ENCODE measurements at places on chromosomes 5 and 9. TPM values are rescaled to one million over a fixed set of nuclear protein-coding genes. Genes with fewer than 3 reads are reported as not detected.

DNA sequence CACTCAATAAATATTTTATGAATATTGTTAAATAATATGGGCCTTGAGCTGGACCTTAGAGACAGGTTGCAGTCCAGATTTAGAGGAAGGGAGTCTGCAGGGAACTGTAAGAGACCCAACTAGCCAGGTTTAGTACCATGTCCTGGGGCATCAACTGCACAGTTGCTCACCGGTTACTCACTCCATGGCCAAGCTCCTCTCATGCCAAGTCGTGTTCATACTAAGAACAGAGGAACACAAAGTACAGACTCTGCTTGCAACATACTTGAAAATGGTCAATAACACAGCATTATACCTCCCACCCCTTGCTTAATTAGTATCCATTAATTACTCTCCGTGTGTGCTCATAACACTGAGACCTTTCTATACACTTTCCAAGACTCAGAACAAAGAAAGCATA is 317.6 kb upstream of the PIK3R1 start:
- DNase-seq = no peak

PFN3 gene
- not detected for total RNA-seq

GRCh38 chr5:72937517-72938061 is 18.3 kb upstream of the FCHO2 start:
- no peak for DNase-seq

FAM221B gene
- not detected for total RNA-seq

TTLL11 gene
- total RNA-seq = 16.0 TPM

DNA sequence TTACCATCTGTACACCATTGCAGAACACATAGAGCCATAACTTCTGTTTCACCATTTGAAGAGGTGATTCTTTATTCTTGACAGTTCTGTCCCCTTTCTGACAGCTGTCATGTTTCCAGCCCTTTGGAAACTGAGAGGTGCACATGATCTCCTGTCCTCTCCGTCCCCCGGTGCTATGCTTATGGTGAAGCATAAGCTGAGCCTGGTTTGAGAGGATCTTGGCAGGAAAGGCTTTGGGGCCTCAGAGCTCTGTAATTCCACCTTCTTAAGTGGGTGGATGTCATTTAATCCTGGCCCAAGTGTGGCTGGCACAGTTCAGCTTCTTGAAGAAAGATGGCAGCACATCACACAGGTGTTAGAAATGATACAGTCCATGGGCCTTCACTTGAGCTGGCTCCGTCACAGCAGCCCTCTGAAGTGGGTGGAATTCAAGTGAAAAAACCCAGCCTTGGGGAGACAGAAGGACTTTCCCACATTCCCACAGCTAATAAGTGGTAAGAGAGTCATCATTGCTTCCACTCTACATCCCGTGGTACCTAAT is 30.7 kb upstream of the GRPEL2 start:
- DNase-seq = no peak

Data from omental fat pad (tissue), 4 donors.